T-cell (primary cell): ENCODE measurements at places on chromosomes 6 and 20. TPM values are rescaled to one million over a fixed set of nuclear protein-coding genes. Genes with fewer than 3 reads are reported as not detected.

DNA sequence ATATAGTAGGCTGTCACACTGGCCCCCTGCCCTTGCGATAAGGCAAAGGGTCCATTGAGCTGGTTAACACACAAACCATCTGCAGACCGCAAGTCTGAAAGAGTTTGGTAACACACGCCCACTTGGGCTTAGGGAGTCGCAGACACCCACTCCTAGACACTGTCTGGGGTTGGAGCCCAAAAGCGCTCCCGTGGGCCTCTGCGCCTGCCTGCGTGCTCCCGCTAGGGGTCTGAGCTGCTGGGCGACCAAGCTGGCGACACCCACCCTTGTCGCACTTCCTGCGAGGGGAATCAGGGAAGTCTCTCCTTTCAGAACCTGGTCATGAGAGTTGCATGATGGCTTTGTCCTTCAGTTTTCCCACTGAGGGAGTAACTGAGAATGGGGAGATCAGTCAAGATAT lies 653.0 kb downstream of the HTR1B start:
- H3K4me3 ChIP-seq = no peak overlapping the region
- no peak for DNase-seq
- no peaks in the 10 kb centered on the region for H3K27me3 ChIP-seq
- no peak overlapping the region for H3K27ac ChIP-seq

DNA sequence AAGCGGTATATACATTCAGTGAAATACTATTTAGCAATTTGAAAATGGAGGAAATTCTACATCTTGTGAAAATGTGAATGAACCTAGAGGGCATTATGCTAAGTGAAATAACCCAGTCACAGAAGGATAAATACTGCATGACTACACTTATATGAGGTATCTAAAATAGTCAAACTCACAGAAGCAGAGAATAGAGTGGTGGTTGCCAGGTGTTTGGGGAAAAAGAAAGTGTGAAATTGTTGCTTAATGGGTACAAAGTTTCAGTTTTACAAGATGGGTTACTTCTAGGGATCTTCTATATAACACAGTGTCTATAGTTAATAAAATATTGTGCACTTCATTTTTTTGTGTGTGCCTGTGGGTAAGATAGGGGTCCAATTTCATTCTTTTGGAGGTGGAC lies 1152.0 kb downstream of the EPHA7 start:
- no peaks in the 10 kb centered on the region for H3K4me1 ChIP-seq
- DNase-seq = no peak
- no peak overlapping the region for H3K4me3 ChIP-seq
- no peaks in the 10 kb centered on the region for H3K36me3 ChIP-seq

DNA sequence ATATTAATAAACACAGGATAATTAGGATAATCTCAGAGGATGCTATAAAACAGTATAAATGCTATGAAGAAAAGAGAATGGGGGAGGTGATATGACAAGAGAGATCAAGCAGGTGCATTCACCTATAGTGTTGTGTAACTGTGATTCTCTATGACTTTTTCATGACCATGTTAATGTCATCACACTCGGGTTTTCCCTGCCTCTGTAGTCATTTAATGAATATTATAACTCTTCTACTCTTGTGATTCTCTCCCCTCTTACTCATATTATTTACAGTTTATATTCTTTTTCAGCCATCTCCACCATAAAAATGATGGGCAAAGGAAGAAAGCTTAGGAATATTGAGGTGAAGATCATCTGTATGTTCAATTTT lies 106.9 kb upstream of the SGK1 start:
- DNase-seq = no peak
- no peaks in the 10 kb centered on the region for H3K27me3 ChIP-seq
- no peaks in the 10 kb centered on the region for H3K4me1 ChIP-seq
- no peak overlapping the region for H3K4me3 ChIP-seq

Gene DHX35
- total RNA-seq = 11.2 TPM

Gene SLC22A2
- not detected for total RNA-seq

DNA sequence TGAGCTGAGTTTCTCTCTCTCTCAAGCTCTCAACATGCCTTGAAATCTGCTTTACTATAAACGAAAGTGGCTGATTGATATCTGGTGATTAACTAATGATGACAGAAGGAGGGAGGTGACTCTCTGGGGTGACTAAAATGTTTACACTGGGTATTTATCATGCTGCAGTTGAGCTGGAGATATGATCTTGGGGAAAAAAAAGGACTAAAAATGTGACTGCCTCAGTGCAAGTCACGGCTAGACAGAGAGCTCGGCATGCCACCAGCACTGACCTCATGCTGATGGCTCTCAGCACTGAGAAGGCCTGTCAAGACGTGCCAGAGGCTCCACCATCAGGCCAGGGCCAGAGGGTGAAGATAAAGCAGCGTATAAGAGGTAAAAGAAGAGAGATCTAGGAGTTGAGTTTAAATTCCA lies 103.1 kb upstream of the SPACA1 start:
- H3K27ac ChIP-seq = no peak overlapping the region
- H3K4me3 ChIP-seq = no peak overlapping the region
- no peaks in the 10 kb centered on the region for H3K4me1 ChIP-seq
- no peaks in the 10 kb centered on the region for H3K27me3 ChIP-seq
